ENCODE measurements at places on chromosomes 2 and 18.

DNA sequence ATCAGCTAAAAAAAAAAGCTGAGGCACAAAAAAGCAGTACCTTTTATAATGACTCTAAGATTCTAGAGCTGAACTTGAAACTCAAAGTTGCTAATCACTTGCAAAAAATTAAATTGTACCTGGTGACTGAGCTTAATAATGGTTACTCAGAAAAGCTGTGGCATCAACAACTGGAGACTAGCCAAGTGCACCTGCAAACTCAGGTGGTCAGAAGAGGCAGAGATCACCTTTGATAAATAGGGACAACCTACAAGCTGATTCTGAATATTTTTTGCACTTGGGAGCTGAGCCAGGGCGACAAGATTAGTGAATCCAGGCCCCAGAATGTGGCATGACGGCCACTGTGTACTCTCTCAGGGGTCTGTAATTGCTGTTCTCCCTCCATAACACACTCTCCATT is 3.0 kb downstream of the ABHD3 start:
- DNase-seq, result no peak

- no peak for DNase-seq
Measured at GRCh38 chr2:46193855-46194254, 103.4 kb upstream of the EPAS1 start.

GRCh38 chr2:109689973-109690372 is 75.8 kb downstream of the SOWAHC start:
- DNase-seq, result no peak

DNA sequence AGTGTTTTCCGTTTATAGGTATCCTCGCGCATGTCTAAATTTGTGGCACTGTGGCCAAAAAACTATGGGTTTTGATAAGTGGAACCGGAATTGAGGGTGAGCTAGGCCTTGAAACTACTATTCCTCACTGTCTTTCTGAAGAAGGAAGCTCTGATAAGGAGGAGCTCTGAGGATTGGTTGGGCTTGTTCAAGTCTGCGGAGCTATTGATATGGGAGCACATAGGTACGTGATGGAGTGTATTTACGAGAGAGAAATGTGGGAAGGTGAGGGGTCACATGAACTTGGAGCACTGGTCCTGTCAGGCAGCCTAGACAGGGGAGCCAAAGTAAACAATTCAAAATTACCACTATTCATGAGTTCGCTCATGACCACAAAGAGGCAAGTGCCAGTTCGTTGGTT is 131.4 kb downstream of the BABAM2 start:
- DNase-seq, result no peak

DNA sequence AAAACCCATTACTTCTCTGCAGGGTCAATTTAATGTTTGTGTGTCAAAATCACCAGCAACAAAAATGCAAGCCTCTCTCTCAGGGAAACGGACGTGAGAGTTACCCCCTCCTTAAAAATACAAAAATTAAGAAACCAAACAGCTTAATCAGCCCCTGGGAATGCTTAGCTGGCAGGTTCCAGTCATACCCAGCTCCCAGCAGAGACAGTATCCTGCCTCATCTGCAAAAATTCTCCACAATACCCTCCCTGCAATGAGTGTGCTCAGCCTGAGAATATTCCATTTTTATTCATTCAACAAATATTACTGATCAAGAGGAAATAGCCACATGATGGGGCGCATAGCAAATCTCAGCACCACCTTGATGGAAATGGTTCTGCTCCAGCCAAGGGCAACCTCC is 36.3 kb downstream of the ST8SIA5 start:
- no peak for DNase-seq

- DNase-seq, result no peak
Measured at GRCh38 chr18:36648803-36649202, 180.0 kb downstream of the TPGS2 start.

GRCh38 chr18:44838971-44839666 is 158.4 kb downstream of the SETBP1 start:
- peak; percentile 87 for DNase-seq

DNA sequence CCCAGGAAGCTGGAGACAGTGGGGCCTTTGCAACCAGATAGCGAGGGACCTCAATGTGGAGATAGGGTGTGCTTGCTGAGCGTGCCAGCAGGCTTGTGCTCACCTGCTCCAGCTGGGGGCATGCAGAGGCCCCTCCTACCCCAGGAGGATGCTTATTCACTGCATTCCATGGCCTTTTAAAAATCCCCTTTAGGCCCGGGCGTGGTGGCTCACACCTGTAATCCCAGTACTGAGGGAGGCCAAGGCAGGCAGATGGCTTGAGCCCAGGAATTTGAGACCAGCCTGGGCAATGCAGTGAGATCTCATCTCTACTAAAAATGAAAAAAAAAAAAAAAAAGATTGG is 54.5 kb downstream of the ODC1 start:
- DNase-seq, result no peak

- DNase-seq, result peak; percentile 34
Measured at GRCh38 chr2:108988796-108989713, at the start of gene EDAR. TSS of gene EDAR (minus strand) at chr2:108989220. CDS start at chr2:108931014, 58,206 bp downstream.

All from T-helper 1 cell (primary cell).